ENCODE measurements at places on chromosomes 3 and 15. TPM values are rescaled to one million over a fixed set of nuclear protein-coding genes. Genes with fewer than 3 reads are reported as not detected.

The C3orf85 gene
- not detected for total RNA-seq

The IQCH gene
- 1.2 TPM for total RNA-seq

The SERINC4 gene
- 0.09 TPM for total RNA-seq

The GOLGA8S gene
- total RNA-seq: 0.13 TPM

The KCNAB1 gene
- not detected for total RNA-seq

The EXD1 gene
- total RNA-seq: not detected

The GABRR3 gene
- total RNA-seq: not detected

The A4GNT gene
- total RNA-seq: not detected

The MCF2L2 gene
- 3.5 TPM for total RNA-seq

DNA sequence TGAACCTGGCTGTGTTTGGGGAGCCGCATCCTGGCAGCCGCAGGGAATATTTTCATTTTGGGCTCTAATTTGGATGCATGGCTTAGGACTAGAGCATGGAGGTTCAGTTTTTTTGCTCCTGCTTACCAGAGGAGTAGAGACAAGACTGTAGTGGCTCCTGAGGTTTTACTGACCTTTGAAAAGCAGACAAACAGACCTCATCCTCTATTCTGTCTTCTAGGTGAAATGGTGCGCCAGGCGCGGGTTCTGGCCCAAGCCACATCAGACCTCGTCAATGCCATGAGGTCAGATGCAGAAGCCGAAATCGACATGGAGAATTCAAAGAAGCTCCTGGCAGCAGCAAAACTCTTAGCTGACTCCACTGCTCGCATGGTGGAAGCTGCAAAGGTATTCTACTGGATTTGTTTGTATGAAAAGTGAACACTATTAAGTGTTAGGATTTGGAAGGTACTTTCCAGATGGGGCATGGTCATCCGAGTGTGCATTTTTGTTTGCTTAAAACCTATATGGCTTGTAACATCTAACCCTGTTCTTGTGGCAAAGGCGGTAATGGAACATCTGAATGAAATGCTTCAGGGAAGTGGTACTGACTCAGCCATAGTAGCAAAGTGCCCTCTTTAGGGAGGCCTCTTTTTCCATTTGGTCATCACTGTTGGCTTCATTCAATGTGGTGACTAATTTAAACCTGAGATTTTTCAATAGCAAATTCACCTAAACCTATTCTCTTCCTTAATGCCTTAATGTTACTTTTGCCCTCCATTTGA lies 330.7 kb upstream of the TPM1 start:
- H3K27me3 ChIP-seq: no peaks in the 10 kb centered on the region
- peak overlapping the region; percentile 88 for H3K27ac ChIP-seq
- peaks cover 13% of the 10 kb centered on the region for H3K4me1 ChIP-seq
- no peaks in the 10 kb centered on the region for H3K36me3 ChIP-seq
- no peak overlapping the region for H3K4me3 ChIP-seq

DNA sequence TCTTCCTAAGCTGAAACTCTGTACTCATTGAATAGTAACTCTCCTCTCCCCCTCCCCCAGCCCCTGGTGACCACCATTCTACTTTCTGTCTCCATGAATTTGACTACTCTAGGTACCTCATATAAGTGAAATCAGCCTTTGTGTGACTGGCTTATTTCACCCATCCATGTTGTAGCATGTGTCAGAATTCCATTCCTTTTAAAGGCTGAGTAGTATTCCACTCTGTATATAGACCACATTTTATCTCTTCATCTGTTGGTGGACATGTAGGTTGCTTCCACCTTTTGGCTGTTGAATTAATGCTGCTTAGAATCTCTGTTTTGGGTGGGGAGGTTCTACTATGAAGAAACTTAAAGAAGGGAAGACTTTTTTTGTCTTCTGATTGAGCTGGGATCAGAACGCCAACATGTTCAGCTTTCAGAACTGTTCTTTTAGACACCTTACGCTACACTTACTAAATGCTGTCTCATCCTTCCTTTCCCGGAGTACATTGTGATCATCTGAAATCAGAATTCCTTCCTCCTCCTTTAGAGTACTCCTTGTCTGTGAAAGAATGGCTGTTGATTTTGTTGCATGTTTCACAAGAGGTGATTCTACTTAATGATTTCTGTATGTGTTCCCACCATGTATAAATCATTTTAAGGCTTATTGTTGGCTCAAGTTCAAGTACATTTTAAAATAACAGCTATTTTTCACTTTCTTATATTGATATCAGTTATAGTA lies 50.3 kb downstream of the MRPS25 start:
- H3K4me1 ChIP-seq: peaks cover 5% of the 10 kb centered on the region
- no peak for DNase-seq
- H3K27ac ChIP-seq: no peak overlapping the region
- H3K27me3 ChIP-seq: no peaks in the 10 kb centered on the region
- H3K36me3 ChIP-seq: peaks cover 42% of the 10 kb centered on the region

DNA sequence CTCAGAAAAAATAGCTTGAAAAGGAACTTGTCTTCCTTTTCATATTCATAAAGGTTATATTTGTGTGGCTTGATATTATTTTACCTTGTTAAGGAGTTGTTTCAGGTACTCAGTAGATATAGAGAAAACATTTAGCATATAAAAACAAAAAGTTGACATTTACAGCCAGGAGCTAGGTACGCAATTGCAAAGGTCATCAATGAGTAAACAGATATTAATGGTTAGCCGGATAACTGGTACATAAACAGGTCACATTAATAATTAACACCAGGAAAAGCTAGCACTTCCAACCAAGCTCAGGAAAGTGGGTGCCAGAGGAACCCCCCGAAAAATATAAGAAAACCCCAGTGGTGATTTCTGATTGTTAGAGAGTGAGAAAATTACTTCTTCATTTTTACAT lies 146.6 kb upstream of the NR2F2 start:
- DNase-seq: no peak
- no peaks in the 10 kb centered on the region for H3K36me3 ChIP-seq
- H3K4me1 ChIP-seq: no peaks in the 10 kb centered on the region
- H3K27ac ChIP-seq: no peak overlapping the region

- peaks cover 6% of the 10 kb centered on the region for H3K36me3 ChIP-seq
- no peak for DNase-seq
- H3K4me3 ChIP-seq: no peak overlapping the region
- peaks cover 66% of the 10 kb centered on the region for H3K4me1 ChIP-seq
- H3K27ac ChIP-seq: no peak overlapping the region
- H3K27me3 ChIP-seq: no peaks in the 10 kb centered on the region
These were observed 7.6 kb downstream of the NR1D2 start for GRCh38 chr3:23952646-23953045.

GRCh38 chr3:61080737-61081445 lies 170.4 kb downstream of the FHIT start:
- no peak overlapping the region for H3K4me3 ChIP-seq
- H3K4me1 ChIP-seq: no peaks in the 10 kb centered on the region
- no peak for DNase-seq
- H3K27me3 ChIP-seq: no peaks in the 10 kb centered on the region
- no peak overlapping the region for H3K27ac ChIP-seq

DNA sequence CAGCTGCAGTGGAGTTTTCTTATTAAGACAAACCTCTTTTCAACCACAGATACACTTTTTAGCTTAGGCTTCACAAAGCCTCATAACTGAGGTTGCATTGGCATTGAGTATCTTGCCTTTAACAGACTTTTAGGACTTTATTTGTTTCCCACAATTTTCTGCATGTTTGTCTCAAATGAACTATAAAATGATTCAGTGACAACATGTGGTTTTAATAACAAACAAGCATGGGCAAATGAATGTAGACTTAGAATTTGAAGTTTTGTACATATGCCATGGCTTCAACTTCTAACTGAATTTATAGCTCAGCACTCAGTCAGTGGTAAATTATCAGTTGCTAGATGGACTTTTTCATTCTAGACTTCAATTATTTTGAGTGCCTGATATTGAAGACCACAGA lies 101.6 kb downstream of the SLC25A26 start:
- no peak for DNase-seq
- H3K4me1 ChIP-seq: peaks cover 18% of the 10 kb centered on the region
- peaks cover 16% of the 10 kb centered on the region for H3K36me3 ChIP-seq
- no peak overlapping the region for H3K27ac ChIP-seq
- no peak overlapping the region for H3K4me3 ChIP-seq

DNA sequence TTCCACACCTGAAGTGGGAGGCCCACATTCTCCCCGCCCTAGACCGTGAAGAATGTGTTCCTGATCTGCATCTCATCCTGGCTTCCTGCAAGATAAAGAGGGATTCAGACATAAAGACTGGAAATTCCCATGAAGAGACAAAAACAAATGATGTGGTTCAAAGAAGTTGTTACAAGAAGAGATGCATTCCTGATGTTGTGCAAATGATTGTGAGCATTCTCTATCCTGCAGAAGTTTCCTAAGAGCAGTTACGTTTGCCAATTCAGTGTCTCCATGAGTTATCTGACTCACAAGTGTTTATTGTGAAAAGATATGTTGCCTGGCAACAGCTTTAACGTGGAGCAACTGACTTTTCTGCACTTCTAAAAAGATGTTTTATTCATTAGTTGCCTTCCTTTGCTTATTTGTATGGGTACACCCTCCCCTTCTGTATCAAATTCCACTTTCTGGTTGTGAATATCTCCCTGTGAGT lies 107.8 kb downstream of the ZIC4 start:
- H3K4me1 ChIP-seq: no peaks in the 10 kb centered on the region
- H3K27ac ChIP-seq: no peak overlapping the region
- no peak overlapping the region for H3K4me3 ChIP-seq
- no peak for DNase-seq

DNA sequence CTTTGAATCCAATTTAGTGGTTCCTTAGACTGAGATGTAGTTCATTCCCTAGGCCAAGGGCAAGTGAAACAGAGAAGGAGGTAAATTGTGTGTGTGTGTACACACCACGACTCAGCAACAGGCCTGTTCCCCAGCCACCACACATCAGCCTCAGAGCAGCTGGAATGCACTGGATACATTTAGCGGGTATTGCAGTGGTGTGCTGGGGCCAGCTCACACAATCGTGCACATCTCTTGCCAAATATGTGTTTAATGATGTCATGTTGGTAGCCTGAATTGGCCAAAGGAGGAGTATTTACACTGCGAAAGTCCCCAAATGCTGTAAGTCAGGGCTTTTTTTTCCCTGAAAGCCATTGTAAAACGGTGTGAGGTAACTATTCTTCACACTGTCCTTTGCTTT lies 82.3 kb downstream of the RBPMS2 start:
- peak overlapping the region; percentile 13 for H3K27ac ChIP-seq
- no peak for DNase-seq
- no peaks in the 10 kb centered on the region for H3K27me3 ChIP-seq
- peaks cover 18% of the 10 kb centered on the region for H3K36me3 ChIP-seq
- H3K4me3 ChIP-seq: no peak overlapping the region

- DNase-seq: no peak
- no peaks in the 10 kb centered on the region for H3K27me3 ChIP-seq
- H3K4me3 ChIP-seq: no peak overlapping the region
- H3K27ac ChIP-seq: no peak overlapping the region
These were observed 16.2 kb upstream of the PDIA5 start for GRCh38 chr3:123050666-123051065.

DNA sequence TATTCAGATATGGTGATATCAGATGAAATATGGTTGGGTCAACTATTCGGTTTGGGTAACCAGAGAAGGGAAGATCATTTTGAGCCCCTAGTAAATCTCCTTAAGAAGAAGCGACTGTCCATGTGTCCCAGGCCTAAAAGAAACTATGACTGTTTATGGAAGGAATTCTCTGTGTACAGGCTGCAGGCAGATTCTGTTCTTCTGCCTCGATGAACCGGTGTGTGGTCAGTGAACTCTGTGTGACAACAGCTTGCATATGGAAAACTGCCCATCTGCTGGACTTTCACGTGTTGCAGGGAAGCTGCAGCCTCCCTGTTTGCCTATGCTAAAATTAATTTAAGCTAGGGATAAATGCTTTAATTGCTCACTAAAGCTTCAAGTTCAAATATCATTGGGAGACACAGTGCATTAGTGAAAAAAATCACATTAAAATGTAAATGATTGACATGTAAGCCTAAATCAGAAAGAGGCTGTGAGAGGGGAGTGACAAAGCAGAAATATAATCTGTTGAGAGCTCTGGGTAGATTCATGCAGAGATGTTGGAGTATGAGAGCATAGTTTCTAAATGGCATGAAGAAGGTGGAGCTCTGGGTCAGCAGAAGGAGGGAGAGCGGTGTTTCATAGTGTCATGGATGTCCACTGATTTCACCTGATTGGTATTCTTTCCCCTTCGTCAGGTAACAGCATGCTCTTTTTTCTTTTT lies 65.4 kb upstream of the PFN2 start:
- H3K4me3 ChIP-seq: no peak overlapping the region
- H3K4me1 ChIP-seq: no peaks in the 10 kb centered on the region
- H3K27ac ChIP-seq: no peak overlapping the region
- peaks cover 8% of the 10 kb centered on the region for H3K27me3 ChIP-seq
- DNase-seq: no peak
- H3K36me3 ChIP-seq: no peaks in the 10 kb centered on the region

GRCh38 chr3:194105292-194105691 lies 30.7 kb upstream of the HES1 start:
- H3K4me1 ChIP-seq: peaks cover 16% of the 10 kb centered on the region
- no peak for DNase-seq
- H3K27ac ChIP-seq: no peak overlapping the region
- no peak overlapping the region for H3K4me3 ChIP-seq
- peaks cover 32% of the 10 kb centered on the region for H3K27me3 ChIP-seq

GRCh38 chr3:88410259-88410658 lies 260.5 kb downstream of the C3orf38 start:
- DNase-seq: no peak
- H3K36me3 ChIP-seq: no peaks in the 10 kb centered on the region
- no peaks in the 10 kb centered on the region for H3K27me3 ChIP-seq
- no peaks in the 10 kb centered on the region for H3K4me1 ChIP-seq
- no peak overlapping the region for H3K27ac ChIP-seq

DNA sequence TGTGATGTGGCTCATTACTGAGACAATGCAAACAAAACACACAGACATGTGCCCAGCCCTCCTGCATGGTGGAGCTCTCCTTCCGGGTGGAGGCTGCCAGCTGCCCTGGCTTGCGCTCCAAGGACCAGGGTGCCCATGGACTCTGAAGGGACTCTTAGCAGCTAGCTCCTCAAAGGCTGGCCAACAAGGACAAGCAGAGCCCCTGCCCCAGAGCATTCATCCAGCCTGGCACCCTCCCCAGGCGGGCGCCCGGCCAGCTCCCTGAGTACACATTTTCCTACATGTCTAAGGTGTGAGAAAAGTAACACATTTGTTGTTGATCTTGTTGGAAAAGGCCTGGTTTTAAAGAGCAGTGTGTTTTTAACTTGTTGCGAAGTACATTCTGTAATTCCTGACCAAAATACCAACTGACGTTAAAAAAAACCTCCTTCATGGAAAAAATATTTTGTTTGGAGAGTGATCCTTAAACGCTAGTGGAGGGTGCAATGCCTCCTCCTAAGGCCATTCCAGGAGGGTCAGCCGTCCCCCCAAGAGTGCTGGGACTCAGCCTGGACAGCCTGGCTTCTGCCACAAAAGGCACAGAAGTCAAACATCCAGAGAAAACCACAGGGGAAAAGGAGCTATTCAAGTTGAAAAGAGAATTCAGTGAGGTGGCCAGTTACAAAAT lies 86.9 kb downstream of the KLF15 start:
- H3K4me3 ChIP-seq: no peak overlapping the region
- DNase-seq: no peak
- no peak overlapping the region for H3K27ac ChIP-seq
- no peaks in the 10 kb centered on the region for H3K36me3 ChIP-seq
- peaks cover 22% of the 10 kb centered on the region for H3K27me3 ChIP-seq

Measured in activated CD8-positive, alpha-beta T cell treated with anti-CD3 and anti-CD28 coated beads for 36 hours (primary cell).